B cell (primary cell): ENCODE measurements at places on chromosomes 13 and 19. TPM values are rescaled to one million over a fixed set of nuclear protein-coding genes. Genes with fewer than 3 reads are reported as not detected.

GRCh38 chr13:113753171-113753570 is 5.9 kb upstream of the TMEM255B start:
- DNase-seq, result no peak
- no peak overlapping the region for H3K27ac ChIP-seq
- H3K4me3 ChIP-seq, result no peak overlapping the region
- peaks cover 4% of the 10 kb centered on the region for H3K4me1 ChIP-seq
- no peaks in the 10 kb centered on the region for H3K27me3 ChIP-seq
- H3K36me3 ChIP-seq, result no peaks in the 10 kb centered on the region

- H3K27ac ChIP-seq, result no peak overlapping the region
- no peak for DNase-seq
- no peaks in the 10 kb centered on the region for H3K27me3 ChIP-seq
Observed at GRCh38 chr13:31072041-31072440, 89.7 kb downstream of the HSPH1 start.

GRCh38 chr19:15640294-15640903 is at the start of gene CYP4F3:
Gene CYP4F3 (plus strand): TSS chr19:15640897. CDS start chr19:15641416, 519 bp downstream.
- no peak for DNase-seq
- no peaks in the 10 kb centered on the region for H3K36me3 ChIP-seq
- no peak within 1 kb of the TSS for H3K27ac ChIP-seq
- H3K4me1 ChIP-seq, result peaks cover 3% of the 10 kb centered on the region

DNA sequence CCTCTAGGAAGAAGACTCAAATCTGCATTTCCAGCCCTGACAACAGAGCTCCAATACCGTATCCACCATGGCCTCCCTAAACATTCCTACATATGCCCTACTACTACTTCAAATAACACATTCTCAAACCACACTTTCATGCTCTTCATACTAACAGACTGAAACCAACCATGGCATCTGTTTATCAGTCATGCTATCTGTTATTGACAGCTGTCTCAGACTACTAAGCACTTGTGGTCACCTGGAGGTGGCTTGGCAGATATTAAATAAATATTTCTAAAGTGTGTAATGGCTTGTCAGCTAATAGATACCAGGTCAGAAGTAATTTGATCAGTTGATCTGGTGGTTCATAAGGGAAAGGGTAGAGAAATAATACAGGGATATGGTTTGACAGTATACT is 489.1 kb downstream of the DIAPH3 start:
- no peaks in the 10 kb centered on the region for H3K27me3 ChIP-seq
- no peak overlapping the region for H3K4me3 ChIP-seq
- DNase-seq, result no peak
- no peaks in the 10 kb centered on the region for H3K4me1 ChIP-seq

Gene ZNF154
- 21.9 and 25.4 TPM in 2 replicates for polyA plus RNA-seq

Gene SYT3
- polyA plus RNA-seq, result 0.09 TPM in 1 of 2 replicates, not detected in the other

Gene MTUS2
- polyA plus RNA-seq, result 0.03 and 0.12 TPM in 2 replicates
